Fibroblast of skin of right quadriceps (primary cell): ENCODE measurements at places on chromosomes 12 and 14.

DNA sequence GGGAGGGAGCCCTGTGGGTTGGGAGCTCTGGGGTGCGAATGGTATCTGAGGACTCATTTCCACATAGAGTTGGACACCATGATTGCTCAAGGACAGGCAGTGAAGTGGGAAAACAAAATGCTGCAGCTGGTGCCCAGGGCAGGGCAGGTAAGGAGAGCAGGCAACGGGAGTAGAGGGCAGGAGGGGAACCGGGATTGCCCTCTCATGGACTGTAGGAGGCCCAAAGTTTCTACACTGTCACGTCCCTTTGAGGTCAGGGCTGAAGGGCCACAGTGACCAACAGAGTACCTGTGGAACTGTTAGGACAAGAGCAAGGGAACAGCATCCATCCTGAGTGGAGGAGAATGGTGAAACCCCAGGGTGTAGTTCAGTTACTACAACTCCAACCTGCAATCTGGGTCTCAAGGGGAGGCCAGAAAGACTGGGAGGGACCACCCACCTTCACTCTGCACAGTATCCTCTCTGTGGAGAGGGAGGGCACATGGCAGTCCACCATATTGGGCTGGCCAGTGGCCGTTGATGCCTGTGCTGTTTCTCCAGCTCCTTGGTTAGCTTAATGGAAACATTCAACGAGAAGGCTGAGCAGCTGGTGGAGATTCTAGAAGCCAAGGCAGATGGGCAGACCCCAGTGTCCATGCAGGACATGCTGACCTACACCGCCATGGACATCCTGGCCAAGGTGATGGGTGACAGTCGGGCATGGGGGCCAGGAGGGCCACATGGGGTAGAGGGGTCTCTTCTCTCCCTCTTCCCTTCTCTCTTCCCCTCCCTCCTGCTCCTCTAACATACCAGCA is 22.2 kb downstream of the CYP46A1 start:
- no peak for DNase-seq

DNA sequence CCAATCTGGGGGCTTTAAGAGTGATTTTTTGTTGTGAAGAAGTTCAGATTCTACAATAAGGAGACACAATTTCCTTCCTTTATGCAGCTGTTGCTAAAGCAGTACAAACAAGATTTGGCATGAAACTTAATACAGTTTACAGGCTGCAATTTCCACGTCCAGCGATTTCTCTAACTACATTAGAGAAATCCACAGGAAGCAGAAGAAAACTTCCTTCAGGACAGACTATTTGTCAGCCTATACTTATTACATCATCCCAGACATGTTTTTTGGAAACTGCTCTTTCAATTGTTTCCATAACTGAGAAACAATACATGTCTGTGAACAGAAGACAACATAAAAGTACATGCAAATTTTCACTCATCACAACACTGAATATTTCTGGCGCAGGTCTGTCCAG is 204.3 kb downstream of the TTC7B start:
- DNase-seq, result no peak

GRCh38 chr12:21434699-21435098 is 2.8 kb upstream of the PYROXD1 start:
- no peak for DNase-seq

DNA sequence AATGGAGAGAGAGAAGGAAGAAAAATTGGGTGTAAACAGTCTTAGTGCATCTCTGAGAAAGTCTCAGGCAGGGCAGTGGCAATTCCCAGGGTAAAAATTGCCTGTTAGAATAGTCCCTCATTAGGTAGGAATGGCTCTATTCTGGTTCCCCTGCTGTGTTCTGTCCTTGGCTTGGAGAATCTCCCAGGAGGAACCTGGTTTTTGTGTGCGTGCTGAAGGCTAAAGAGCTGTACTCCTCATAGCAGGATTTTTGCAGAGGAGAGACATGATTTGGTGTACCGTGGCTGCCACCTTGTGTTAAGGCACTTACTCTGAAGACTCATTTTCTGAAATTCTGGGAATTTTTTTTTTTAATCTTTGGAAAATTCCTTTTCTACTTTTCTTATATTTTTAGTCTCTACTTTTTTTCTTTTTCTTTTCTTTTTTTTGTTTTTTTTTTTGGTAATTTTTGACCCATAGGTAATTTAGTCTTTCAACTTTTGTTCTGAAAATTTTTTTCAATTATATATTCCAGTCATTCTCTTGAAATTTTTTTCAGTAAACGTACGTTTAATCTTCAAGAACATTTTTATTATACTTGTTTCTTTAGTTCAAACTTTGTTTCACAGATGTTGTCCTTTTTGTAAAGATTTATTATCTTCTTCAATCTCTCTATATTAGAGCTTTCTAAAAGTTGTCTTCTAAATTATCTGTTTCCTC is 63.8 kb downstream of the FBXO33 start:
- DNase-seq, result peak; percentile 77
